ENCODE measurements at places on chromosomes 4 and X.

DNA sequence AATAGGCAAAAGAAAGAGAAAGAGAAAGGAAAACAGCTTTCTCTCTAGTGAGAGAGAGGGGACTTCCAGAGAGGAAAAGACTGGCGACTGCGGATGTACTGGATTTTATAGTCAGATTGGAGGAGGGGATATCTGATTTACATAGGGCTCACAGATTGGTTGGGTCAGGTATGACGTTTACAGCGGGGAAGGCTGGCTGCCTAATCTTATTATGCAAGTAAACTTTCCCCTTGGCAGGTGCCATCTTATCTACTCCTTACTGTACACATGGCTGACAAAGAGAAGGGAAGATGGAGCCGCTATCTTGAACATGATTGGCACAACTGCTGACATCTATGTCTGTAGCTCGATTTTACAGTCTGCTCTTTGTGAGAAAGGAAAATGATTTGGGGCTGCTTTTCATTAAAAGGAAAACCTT, 25.4 kb downstream of the RBPJ start:
- DNase-seq: no peak

DNA sequence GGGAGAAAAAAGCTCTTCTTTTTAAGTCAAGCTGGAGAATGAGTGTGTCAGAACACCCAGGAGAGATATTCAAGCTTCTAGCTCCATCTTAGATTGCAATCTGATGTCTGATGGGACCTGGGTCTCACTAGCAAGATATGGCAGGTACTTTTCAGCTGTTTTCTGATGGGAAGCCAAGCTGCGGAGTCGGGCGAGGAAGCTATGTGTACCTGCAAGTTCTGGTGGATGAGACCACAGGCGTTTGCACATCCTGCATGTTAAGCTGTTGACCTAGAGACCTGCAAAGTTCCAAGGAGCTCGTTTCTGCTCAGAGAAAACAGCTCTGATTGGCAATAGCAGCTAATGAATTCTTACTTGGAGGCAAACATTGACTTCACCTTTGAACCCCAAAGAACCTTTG, 167.3 kb upstream of the GATB start:
- DNase-seq: no peak

DNA sequence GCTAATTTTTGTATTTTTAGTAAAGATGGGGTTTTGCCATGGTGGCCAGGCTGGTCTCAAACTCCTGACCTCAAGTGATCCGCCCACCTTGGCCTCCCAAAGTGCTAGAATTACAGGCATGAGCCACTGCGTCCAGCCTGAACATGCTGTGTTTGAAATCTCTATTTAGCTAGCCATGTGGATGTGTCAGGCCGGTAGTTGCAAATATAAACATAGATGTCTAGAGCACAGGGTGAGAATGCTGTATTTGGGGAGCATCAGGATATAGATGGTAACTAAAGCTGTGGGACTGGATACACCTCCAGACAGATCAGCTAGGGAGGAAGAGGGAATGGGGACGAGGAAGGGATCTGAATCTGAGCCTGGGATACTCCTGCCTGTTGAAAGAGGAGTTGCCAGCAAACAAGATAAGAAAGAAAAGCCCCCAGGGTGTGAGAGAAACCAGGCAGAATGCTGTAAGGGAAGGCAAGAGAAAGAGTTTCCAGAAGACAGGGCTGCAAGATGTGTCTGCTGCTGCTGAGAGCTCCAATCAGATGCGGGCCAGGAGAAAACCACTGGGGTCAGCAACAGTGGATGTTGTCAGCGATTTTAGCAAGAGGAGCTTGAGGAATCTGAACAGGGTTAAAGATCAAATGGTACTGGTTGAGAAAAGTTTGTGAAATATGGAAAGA, 177.4 kb downstream of the PALLD start:
- DNase-seq: no peak

DNA sequence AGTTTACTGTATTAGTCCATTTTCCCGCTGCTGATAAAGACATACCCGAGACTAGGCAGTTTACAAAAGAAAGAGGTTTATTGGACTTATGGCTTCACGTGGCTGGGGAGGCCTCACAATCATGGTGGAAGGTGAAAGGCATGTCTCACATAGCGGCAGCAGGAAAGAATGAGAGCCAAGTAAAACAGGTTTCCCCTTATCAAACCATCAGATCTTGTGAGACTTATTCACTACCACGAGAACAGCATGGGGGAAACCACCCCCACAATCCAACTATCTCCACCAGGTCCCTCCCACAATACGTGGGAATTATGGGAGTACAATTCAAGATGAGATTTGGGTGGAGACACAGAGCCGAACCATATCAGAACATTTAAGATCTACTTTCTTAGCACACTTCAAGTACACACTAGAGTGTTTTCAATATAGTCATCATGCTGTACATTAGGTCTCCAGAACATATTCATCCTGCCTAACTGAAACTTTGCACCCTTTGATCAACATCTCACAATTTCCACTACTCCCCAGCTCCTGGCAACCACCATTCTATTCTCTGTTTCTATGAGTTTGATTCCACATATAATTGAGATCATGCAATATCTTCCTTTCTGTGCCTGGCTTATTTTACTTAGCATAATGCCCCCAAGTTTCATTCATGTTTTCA, 341.0 kb downstream of the ARHGAP24 start:
- no peak for DNase-seq

GRCh38 chr4:48939785-48940184, 33.2 kb upstream of the OCIAD2 start:
- no peak for DNase-seq

DNA sequence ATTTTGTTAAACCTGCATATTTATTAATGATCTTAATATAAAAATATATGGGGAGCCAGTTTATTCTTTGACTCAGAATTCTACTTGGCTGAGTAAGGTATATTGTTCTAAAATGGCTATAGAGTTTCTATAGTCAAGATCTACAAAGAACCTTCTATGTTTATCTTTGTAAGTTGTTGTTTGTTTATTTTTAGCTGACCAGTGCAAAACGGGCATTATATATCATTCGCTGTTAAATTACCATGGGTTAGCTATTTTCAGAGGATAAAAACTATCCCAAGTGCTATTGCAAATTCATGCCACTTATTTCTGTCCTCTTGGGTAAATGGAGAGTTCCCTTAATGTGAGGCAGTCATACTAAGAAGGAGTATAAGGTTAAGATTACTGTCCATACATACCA, 5.3 kb upstream of the SPOCK3 start:
- DNase-seq: no peak

DNA sequence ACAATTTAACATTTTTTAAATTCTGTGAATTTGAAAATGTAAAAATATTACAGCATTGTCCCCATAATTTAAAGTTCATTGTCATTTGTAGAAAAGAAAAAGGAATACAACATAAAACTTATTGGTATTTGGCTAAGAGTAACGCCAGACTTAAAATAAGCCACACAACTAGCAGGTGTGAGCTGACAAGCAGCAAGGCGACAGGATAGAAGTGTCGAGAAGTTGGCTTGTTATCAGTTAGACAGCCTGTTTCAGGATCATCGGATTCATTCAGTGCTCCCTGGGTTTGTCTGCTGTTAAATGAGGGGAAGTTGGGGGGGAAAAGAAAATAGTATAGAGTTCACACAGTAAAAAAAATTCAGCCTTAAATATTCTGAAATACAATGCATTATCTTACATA, 393.6 kb downstream of the IL15 start:
- no peak for DNase-seq

DNA sequence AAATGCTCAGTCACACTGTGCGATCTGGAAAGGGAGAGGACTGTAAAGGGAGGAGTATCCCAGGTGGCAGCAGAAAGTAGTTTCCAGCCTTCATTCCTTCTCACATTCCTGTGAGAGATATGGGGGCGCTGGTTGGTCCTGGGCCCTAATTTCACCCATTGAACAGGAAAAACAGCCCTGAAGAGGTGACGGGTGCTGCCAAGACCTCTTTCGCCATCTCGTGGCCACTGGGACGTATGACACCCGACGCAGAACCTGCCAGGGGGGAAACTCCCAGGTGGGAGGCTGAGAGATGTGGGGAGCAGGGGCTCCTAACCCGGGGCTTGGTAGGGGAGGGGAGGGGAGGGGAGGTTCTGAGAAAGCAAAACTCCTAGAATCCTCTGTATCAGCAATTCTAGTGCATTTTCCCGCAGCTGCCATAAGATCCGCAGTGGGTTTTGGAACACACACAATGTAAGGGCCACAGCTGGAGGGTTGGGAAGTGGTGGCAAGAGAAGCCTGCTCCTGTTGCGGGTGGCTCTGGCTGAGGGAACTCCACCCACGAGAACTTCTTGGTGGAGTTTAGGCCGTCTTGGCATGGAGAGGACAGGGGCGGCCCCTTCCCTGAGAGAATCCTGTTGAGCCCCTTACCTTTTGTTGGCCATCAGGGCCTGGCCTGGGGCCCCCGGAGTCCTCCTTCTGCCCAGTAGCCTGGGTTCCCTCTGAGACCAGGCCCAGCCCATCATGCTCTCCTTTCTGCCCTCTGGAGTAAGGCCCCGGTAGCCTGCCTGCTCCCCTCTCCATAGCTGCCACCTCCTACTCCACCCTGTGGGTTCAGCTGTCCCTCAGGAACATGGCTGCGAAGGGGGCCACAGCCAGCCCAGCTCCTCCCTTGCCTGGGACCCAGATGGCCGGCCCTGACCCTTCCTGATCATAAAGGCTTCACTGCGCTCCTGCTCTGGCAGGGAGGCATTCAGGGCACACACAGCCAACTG, 134.1 kb downstream of the OR13H1 start:
- peak; percentile 40 for DNase-seq

- no peak for DNase-seq
Observed at GRCh38 chr4:176910646-176911045, 117.9 kb upstream of the VEGFC start.

GRCh38 chr4:83080561-83080960, 34.0 kb downstream of the PLAC8 start:
- no peak for DNase-seq

GRCh38 chr4:28310926-28311325, 1450.3 kb downstream of the STIM2 start:
- DNase-seq: no peak

DNA sequence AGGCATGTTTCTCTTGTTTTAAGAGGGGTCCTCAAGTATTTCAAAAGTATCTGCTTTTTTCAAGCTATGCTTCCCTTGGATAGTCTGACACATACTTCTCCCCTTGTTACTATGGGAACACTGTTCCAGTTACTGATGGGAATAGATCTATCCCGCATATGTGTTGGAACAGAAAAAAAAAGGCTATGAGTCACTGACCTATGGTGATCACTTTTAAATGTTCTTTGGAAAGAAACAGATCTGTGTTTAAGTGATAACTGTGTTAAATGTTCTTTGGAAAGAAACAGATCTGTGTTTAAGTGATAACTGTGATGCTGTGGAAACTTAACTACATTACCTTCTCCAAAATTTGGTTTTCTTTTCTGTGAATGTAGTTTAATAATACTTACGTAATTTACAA, 303.2 kb downstream of the TEX13C start:
- DNase-seq: no peak

- DNase-seq: no peak
Observed at GRCh38 chr4:102392033-102392744, 46.9 kb upstream of the SLC39A8 start.

DNA sequence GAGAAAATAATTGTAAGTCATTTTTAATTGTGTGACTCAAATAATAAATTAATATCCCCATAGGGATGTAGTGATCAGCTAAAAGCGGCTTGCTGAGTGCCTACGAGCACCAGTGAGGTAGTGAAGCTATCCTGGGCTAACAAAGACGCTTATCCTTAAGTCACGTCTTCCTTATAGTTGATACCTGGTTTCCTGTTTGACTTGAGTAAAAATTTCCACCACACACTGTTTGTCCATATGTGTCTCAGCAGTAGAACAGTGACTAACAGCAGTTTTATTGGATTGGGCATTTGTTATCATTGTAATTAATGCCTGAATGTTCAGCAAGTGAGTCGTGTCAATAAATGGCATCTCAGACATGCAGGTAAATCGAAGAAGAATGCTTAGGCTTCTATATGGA, 241.1 kb downstream of the GRXCR1 start:
- DNase-seq: no peak

GRCh38 chrX:22340022-22340616, 67.4 kb downstream of the CBLL2 start:
- DNase-seq: no peak
